ENCODE measurements at places on chromosomes 11 and 22.

- no peak for DNase-seq
Observed at GRCh38 chr11:45726493-45727054, 61.2 kb upstream of the CHST1 start.

DNA sequence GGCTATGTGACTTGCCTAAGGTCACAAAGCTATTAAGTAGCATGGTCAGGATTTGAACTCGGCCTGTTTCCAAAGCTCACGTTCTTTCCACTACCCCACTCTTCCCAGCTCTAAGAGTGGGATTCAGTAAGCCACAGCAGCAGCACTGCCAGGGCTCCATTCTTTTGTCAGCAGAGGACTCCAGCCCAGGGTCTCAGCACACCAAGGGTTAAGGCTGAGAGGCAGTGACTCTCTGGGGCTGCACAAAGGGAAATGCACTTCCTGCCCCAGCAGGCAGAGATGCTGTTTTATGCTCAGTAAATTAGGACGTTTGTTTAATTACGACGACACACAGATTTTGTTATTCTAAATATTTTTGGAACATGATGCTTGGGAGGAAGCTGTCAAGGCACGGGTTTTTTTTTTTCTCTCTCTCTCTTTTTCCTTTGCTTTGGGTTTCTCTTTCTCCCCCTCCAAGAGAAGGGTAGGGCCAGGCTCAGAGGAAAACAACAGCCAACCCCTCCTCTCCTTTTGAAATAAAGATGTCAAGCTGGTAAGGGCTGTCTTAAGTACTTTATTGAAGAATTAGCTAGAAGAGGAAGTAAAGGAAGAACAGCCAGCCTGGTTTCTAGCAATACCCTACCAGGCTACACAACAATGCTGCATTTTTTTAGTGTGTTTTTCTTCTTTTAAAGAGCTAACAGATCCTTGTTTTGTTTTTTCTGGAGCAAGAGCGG is 2.8 kb downstream of the MYH9 start:
- DNase-seq: no peak

DNA sequence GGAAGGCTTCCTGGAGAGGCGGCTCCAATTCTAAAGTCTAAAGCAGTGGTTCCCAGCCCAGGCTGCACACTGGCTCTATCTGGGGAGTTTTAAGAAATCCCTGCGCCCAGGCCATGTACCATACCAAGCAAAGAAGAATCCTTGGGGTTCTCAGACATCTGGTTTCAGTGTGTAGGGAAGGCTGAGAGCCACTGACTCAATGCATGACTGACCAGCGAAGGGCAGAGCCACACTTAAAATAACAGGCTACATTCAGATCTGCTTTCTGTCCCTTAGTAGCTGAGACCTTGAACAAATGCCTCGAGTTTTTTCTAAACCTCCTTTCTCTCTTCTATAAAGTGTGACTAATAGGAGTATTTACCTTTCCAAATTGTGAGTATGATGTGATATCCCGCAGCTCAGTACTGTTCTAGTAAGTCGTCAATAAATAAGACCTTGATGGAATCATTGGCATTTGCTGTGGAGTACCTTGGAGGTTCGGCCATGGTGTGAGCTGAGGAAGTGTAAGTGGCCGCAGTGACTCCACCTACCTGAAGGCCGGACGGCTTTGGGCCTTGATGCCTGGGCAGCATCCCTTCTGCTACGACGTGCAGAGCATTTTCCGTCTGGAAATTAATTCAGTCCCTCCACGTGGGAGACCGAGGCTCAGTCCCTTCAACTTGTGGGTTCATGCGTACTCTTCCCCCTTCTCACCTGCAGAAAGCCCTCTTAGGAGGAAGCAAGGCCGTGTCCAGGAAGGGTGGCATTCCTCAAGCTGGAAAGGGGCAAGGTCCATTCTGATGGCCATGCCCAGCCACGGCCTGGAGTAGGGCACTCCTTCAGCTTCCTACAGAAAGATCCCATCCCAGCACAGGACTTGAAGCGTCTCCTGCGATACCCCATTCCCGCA is 25.1 kb downstream of the GLB1L2 start:
- no peak for DNase-seq

DNA sequence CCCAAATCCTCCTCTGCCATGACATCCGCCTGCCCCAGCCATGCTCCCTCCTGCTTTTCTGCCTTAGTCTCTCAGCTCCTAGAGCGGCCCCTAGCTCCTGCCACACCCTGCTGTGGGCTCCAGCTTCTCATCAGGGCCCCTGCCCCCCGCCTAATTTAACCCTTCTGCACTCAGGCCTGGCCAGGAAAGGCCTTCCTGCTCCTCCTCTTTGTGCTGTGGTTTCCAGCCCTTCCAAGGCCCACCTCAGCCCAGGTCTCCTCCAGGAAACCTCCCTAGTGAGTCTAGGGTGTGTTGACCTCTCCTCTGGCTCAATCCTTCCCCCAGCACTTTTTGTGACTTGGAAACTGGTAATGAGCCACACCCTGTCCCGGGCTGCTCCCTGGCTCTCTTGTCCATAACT is 11.3 kb downstream of the PTPN5 start:
- no peak for DNase-seq

GRCh38 chr11:67284811-67285540 is 4.1 kb upstream of the ANKRD13D start:
- no peak for DNase-seq

- DNase-seq: no peak
Observed at GRCh38 chr22:44660051-44660830, 41.8 kb upstream of the PRR5 start.

- DNase-seq: no peak
Observed at GRCh38 chr11:123594188-123594901, 60.1 kb downstream of the SCN3B start.

- DNase-seq: no peak
Observed at GRCh38 chr22:47401592-47401898, 639.1 kb downstream of the TBC1D22A start.

- DNase-seq: no peak
Observed at GRCh38 chr11:63951779-63952536, 13.2 kb downstream of the NAA40 start.

DNA sequence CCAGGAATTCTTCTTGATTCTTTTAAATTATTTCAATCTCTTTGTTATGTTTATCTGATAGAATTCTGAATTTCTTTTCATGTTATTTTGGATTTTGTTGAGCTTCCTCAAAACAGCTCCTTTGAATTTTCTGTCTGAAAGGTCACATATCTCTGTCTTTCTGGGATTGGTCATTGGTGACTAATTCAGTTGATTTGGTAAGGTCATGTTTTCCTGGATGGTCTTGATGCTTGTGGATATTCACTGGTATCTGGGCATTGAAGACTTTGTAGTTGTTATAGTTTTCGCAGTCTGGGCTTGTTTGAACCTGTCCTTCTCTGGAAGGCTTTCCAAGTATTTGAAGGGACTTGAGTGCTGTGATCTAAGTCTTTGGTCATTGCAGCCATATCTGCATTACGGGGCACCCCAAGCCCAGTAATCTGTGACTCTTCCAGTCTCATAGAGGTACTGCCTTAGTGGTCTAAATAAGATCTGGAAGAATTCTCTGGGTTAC is 18.9 kb upstream of the INSC start:
- no peak for DNase-seq

DNA sequence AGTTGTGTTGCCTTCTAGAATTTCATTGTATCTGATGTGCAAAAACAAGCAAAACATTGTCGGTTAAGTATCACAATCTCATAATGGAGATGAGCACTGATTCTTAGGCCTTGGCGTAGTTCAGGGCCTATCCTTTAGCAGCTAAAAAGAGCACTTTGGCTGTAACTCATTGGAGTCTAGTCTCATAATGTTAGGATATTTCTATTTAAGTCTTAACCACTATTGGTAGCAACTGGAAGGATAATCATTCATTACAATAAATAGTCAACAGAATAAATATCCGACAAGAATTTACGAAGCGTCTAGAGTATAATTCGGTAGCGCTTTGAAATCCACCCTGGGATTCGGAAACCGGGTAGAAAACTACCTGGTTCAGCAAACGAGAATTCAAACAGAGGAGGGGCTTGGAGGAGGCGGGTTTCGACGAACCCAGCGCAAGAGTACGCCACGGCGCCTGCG is 461 bp upstream of the EED start:
- DNase-seq: peak; percentile 81

DNA sequence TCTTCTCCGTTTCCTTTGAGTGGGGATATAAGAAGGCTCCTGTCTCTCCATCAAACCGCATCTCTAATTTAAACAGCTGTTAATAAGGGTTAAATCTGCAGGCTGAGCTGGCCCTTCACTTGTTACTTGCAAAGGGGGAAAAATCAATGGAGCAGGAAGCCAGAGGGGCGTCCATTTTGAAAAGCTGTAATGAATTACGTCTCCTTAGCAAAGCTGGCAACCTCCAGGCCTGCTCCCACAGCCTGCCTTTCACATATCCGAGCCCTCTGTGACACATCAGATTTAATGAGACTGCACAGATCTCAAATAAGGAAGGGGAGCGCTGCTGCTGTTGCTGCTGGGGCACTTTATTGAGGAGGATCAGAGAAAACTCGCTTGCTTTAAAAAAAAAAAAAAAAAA is 320.8 kb downstream of the BLID start:
- DNase-seq: no peak

DNA sequence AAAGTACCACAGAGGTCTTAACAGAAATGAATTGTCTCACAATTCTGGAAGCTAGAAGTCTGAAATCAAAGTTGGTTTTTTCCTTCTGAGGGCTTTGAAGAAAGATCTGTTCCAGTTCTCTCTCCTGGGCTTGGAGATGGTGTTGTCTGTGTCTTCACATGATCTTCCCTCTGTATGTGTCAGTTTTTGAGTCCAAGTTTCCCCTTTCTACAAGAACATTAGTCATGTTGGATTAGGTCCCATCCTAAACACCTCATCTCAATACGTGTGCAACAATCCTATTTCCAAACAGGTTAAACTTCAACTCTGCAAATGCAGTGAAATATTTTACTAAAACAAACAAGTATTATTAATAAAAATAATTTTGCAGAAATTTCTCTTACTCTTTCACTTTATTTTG is 3.1 kb upstream of the PTS start:
- no peak for DNase-seq

- DNase-seq: no peak
Observed at GRCh38 chr11:17275400-17276235, 921 bp upstream of the NUCB2 start.

GRCh38 chr11:64870176-64870892 is 8.1 kb downstream of the EHD1 start:
- DNase-seq: no peak

DNA sequence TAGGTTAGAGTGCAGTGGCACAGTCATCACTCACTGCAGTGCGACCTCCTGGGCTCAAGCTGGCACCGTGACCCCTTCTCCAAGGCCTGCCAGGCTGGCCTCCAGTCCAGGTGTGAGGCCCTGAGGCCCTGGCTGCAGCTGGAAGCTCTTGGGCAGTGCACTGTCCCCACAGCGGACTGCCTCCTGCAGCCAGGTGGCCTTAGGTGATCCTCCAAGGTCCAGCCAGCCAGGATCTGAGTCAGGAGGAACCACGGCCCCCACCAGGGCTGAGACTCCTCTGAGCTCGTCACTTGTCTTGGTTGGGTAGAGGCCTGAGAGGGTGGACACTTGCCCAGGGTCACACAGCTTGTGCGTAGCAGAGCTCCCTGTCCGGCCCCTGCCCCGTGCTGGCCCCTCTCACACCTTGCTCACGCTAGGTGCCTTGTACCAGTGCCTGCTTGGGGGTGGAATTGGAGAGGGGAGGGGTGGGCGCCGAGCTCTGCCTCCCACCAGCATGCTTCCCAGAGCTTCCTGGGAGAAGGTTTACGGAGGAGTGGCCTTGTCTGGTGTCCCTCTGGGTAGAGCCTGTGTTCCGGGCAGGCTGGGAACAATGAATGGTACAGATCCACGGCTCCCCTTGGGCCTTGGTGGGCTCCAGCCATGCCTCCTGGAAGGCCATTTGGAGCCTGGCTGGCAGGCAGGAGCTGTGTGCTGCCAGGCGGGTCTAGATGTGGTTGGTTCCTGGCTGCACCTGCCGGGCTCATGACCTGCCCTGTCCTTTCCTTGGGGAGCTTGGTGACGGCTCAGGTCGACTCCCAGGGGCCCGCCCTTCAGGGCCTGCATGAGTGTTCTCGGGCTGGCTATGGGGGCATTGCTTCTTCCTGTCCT is 20.6 kb downstream of the KCNQ1 start:
- no peak for DNase-seq

DNA sequence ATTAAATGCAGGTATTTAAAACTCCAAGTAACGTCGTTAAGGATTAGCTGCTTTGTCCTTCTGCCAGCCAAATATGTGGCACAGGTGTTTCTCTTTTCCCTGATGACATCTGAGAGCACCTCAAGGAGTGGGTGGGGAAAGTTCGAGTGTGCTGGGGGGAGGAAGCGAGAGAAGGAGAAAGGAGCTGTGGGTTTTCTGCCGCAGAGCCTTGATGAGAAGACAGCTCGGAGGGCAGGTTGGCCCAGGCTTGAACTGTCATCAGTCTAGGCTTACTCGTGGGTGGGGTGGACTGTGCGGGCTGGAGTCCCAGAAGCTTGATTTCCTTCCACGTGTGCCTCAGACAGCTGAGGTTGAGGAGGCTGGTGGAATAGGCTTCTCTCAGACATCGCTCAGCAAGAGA is 15.2 kb upstream of the SORL1-AS1 start:
- peak; percentile 68 for DNase-seq

GRCh38 chr11:60966890-60967289 is 4.6 kb upstream of the CD6 start:
- DNase-seq: no peak

DNA sequence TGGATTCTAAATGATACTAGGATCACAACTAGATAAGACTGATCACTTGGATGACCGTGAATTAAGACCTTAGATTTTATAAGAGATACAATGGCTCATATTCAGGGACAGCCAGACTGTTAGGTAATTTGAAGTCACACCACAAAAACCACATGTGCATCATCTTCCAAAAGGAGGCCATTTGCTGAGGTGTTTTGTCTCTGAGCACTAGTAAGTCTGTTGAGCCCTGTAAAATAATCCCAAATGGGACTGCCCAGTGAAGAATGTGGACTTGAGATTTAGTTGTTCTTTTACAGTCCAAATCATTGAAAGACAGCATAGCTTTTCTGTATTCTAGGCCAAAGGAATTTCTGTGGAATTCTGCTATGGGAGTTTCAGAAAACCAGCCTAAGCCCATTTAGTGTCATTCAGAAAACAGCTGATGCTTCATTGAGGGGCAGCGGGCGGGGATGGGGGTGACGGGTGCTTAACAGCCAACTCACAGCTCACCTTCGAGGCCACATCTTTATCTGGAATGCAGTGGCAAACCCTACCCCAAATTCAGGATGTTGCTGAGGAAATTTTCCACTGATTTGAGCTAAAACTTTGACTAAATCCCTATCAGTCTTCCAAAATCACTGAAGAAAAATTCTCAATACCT is 80.1 kb upstream of the BIRC3 start:
- no peak for DNase-seq

GRCh38 chr11:2588809-2589537 is 110.8 kb downstream of the KCNQ1OT1 start:
- no peak for DNase-seq

Measured in activated CD4-positive, alpha-beta T cell treated with anti-CD3 and anti-CD28 coated beads for 24 hours (primary cell).